ENCODE measurements at places on chromosomes 16 and 17. TPM values are rescaled to one million over a fixed set of nuclear protein-coding genes. Genes with fewer than 3 reads are reported as not detected.

GRCh38 chr16:4052096-4052495, 64.1 kb downstream of the ADCY9 start:
- H3K27ac ChIP-seq = no peak overlapping the region
- no peaks in the 10 kb centered on the region for H3K36me3 ChIP-seq
- no peaks in the 10 kb centered on the region for H3K27me3 ChIP-seq
- no peak overlapping the region for H3K4me3 ChIP-seq
- DNase-seq = no peak

DNA sequence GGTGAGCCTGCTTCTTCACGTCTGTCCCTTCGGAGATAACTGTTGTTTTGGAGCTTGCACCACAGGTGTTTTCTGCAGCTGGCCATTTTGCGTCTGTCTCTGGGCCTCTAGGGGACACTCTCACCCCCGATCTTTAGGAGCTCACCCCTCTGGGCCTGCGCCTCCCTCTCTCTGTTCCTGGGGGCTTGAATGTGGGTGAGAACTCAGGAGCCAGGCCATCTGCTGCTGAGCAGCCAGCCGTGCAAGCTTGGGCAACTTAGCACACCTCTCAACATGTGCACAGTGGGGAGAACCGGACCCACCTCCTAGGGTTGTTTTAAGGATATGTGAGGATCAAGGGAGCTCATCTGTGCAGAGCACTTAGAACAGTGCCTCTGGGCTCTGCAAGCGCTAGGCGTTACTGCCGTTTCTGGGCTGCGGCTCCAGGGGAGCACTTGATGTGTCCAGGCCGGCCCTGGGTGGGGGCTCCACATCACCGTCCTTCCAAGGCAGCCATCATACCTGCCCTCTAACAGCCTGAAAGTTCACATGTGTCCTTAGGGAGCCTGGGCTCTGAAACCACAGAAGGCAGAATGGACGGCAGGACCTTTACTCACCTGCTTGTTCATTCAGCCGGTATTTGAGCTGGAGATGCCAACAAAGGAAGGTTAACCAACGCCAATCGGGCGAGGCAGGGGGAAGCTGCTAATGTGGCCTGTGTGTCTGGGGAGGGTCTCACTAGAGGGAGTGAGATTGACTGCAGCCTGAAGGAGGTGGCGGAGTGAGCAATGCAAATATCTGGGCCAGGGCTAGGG, 66.3 kb downstream of the MRC2 start:
- H3K27ac ChIP-seq = peak overlapping the region; percentile 37
- H3K4me1 ChIP-seq = peaks cover 19% of the 10 kb centered on the region
- no peaks in the 10 kb centered on the region for H3K36me3 ChIP-seq
- DNase-seq = no peak
- no peaks in the 10 kb centered on the region for H3K27me3 ChIP-seq

GRCh38 chr16:67050796-67051195, 21.8 kb downstream of the CBFB start:
- H3K4me3 ChIP-seq = no peak overlapping the region
- H3K36me3 ChIP-seq = no peaks in the 10 kb centered on the region
- no peaks in the 10 kb centered on the region for H3K27me3 ChIP-seq
- H3K4me1 ChIP-seq = no peaks in the 10 kb centered on the region
- no peak overlapping the region for H3K27ac ChIP-seq

GRCh38 chr17:56389356-56389755, 204.1 kb upstream of the NOG start:
- no peaks in the 10 kb centered on the region for H3K36me3 ChIP-seq
- H3K4me3 ChIP-seq = no peak overlapping the region
- DNase-seq = no peak
- no peaks in the 10 kb centered on the region for H3K27me3 ChIP-seq
- H3K4me1 ChIP-seq = no peaks in the 10 kb centered on the region
- no peak overlapping the region for H3K27ac ChIP-seq

DNA sequence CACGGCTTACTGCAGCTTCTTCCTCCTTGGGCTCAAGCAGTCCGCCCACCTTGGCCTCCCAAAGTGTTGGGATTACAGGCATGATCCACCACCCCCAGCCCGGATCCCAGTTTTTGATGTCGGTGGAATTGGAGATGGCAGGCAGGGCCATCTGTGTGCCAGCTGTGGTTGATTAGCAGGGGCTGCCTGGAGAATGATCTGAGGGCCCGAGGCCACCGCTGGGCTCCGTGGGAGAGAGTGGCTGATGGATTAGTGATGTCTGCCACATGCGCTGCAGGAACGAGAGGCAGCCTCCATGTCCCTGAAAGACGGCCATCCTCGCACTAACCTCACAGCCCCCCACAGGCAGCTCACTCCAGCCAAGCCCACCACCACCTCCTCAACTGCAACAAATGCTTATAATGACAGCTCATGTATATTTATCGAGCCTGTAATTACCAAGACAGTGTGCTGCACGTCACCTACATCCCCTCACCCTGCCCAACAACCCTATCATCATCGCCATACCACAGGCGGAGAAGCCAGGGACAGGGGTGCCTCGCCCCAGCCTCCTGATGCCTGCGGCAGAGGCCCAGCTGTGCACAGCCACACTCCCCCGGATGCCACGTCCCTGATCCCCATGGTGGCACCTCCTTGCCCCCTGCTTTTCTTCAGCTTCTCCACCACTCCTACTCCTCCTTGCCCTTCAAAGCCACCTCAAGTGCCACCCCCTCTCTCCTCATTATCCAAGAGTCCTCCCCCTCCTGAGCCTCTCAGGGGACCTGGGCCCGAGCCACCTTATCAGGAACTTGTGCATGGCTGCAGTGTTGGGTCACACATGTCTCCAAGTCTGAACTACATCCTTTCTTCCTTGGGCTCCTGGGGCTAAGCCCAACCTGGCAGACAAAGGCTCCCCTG, 33.2 kb downstream of the ACTG1 start:
- H3K4me1 ChIP-seq = peaks cover 10% of the 10 kb centered on the region
- no peaks in the 10 kb centered on the region for H3K36me3 ChIP-seq
- no peak overlapping the region for H3K4me3 ChIP-seq
- H3K27ac ChIP-seq = no peak overlapping the region
- DNase-seq = no peak

NPIPB9 gene
- total RNA-seq = not detected
